ENCODE measurements at places on chromosomes 7 and 10.
A peak's percentile ranks its signal among the peaks of the same experiment; 100 is the strongest.

GRCh38 chr10:61142987-61143386 lies 199.0 kb upstream of the RHOBTB1 start:
- no peak for DNase-seq

GRCh38 chr7:44750921-44751571 lies 2.4 kb downstream of the ZMIZ2 start:
- DNase-seq: no peak

- no peak for DNase-seq
Observed at GRCh38 chr7:17071866-17072265, 190.1 kb upstream of the AGR3 start.

DNA sequence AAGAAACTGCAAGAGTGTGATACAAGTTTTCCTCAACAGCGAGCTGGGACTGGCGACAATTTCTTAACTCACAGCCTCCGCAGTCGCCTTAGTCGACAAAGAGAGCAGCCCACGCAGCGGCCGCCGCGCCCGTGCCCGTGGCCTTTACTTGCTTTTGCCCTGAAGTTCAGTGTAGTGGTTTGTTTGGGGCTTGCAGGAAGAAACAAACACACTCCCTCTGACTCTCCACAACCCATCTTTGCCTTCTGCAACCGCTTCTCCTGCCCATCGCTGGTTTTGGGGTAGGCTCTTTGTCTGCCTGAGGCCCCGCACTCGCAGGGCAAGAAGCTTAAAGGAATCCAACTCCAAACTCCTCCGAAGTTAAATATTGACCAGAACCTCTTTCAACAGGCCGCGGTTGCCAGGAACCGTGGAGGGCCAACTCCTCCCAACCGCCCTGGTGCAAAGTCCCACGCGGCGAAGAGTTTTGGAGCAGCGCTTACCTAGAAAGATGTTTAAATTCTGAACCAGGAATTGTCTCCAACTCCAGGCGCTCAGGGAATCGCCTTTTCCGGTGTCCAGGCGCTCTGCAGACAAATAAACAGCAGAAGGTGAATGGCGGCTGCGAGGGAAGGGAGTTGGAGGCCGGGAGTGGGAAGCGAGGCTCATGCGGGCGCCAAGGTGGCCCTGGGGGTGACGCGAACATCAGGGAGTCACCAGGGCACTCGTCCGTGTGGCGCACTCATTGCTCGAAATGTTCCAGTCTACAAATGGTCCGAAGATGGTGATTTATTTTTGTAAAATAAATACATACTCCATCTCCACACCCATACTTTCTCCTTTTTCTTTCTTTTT lies 8.3 kb downstream of the HOXA4 start:
- no peak for DNase-seq

DNA sequence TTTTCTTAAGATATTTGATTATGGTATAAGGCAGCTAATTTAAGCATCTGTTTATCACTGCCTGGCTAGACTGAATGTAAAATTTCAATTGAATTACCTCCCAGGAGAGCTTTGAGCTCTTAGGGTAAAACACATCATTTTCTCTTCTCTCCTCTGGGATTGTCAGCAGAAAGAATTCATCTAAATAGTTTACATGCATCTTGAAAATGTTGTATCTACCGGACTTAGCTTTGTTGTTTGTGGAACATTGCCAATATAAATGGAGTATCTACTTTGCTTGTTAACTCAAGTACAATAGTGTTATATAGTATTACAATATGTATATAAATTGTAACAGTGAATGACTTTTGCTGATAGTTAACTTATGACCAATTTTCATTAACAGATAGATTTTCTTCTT lies 73.3 kb downstream of the TAF3 start:
- DNase-seq: no peak

DNA sequence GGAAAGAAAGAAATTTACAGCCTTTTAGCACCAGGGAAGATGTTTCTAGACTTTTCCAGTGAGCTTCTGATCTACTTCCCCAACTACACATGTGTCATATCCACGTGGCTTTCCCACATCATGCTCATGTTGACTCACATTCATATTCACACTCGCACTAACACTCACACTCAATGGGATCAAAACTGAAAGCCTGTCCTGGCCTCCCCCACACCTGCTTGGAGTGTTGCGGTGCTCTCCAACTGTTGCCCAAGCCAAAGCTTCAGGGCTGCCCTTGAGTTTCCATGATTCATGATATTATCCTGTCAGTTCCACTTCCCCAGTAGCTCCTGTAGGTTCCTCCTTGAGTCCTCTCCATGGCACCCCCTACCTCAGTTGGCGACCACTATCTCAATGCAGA lies 444.4 kb downstream of the GATA3 start:
- DNase-seq: no peak

DNA sequence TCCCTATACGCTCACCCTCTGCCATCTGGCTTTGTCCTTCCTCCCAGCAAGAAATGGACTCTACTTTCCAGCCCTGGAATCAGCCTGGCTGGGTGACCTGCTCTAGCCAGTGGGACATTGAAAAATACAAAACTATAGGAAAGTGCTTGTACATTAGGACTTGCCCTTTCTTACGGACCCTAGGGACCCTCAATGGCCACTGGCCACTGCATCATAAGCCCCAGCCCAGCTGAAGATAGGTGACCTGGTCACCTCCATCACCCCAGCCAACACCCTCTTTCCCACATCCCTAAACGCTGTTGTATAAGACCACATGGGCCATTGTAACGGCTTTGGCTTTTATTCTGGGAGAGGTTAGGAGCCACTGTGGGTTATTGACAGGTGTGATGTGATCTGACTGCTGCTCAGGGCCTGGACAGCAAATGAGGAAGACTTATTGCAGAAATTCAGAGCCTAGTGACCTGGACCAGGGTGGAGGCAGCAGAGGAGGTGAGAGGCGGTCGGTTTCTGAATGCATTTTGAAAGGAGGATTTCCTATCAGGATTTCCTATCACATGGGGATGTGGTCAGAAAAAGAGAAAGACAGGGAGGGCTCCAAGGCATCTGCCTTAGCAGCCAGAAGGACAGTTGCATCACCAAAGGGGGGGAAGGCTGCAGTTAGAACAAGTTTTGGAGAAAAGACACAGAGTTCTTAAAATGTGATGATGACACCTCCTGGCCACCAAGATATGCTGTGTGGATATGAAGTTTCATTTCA lies 2.2 kb upstream of the LMBR1 start:
- no peak for DNase-seq

GRCh38 chr7:92076509-92076908 lies 57.8 kb downstream of the CYP51A1 start:
- DNase-seq: no peak

DNA sequence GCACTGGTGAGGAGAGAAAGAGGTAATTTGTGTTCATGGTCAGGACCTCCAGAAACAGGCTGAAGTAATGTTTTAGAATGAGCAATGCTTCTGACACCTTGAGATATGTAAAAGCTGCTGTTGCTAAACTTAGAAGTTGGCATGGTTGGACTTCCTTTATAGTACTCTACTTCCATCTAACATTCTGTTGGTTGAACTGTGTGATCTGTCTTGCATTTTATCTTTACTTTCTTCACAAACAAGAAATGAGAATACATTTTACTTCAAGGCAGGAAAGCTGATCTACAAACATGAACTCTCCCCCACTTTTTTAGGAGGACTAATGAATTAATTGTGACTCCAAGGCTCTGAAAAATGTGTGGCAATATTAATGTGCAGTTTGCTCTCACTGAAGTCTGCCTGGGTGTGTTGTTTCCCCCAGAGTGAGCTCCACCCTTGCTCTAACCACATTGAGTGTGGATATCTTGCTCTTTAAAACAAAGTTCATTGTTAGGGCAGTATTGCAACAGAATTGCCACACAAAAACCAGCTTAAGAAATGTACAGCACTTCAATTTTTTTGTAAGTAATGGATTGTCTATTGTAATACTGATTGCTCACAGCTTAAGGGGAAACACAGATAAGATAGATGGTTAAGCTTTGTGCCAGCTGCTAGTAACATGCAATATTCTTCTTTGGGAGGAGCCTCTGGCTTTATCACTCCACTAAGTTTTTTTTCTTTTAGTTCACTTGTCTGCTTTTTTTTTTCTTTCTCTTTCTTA lies 69.0 kb downstream of the ADD3 start:
- no peak for DNase-seq

- no peak for DNase-seq
Observed at GRCh38 chr7:2825559-2826227, 18.4 kb downstream of the GNA12 start.

DNA sequence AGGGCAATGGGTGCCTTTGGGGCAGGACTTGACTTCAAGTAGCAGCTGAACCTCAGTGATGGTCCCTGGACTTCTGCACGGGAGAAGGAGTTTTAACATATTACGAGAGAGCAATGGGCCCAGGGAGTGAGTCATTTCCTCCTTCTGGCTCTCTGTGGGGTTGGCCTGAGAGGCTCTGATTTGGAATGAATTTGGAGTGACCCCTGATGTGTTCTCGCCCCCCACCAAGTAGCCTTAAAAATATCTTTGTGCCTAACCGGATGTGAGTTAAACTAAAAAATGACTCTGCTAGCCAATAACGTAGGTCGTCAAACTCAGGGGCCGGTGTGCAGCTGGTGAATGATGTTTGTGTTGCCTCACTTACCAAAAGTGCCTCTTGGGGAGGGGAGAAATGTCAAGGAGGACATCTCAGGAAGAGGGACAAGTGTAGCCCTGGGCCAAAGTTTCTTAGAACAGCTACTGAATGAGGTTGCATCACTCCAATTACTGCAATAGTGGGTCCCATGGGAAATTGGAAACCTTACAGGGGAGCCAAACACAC lies 656.6 kb downstream of the INHBA start:
- no peak for DNase-seq

DNA sequence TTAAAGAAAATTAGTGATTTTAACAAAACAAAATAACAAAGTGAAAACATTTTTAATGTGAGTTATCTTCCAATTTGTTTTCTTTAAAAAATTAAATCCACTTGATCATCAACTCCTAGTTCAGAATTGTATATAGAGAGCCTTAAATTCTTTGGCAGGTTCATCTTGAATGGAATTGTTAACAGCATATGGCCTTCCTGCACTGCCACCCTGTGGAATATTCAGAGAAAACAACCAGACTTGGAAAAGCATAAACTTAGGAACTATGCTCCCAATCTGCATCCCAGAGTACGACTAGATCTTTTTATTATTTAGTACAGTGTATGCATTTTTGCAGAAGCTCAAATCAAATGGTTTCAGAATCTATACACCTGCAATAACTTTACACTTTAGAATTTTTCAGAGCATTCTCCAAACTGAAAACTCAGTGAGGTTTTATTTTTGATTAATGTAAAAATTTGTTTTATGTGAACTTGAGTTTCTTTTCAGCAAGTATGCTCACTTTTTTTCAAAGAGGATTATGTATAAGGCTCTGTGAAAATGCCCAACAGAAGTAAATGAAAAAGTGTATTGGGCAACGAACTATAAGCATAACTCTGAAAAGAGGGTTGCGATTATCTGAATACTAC lies 44.9 kb upstream of the ANK3 start:
- DNase-seq: no peak

DNA sequence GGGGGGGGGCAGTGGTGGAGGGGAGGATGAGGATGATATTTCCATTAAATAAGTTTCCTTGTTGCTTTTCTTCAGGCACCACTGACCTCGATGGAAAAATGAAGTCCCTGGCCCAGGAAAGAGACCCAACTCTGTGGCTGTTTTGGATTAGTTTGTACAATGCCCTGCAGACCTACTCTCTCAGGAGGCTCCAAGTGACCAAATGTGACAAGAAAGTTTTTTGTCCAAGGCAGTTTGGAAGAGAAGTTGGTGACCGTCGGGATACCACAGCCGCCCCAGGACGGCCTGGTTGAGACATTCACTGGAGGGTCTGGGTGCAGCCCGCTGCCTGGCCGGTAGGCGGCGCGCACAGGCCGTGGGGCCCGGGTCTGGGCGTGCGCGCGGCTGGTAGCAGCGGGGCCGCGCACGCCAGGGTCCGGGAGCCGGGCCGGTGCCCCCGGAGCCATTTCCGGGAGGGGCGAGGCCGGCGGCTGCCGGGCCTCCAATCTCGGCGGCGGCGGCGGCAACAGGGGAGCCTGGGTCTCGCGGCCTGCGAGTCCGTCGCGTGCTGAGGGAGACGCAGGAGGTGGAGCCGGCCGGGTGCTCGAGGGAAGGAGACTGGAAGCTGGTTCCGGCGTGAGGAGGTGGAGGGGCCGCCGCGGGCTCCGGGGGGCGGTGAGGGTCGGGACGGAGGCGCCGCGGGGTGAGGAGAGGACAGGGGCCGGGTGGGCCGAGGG lies at the start of gene SGPL1:
TSS of gene SGPL1 (plus strand) at position 445 of the 716 bp plus-strand sequence. CDS start 906 bp downstream, outside the sequence.
- DNase-seq: peak; percentile 79

- no peak for DNase-seq
Observed at GRCh38 chr7:158252837-158253669, 334.6 kb downstream of the PTPRN2 start.

Data from stimulated activated CD8-positive, alpha-beta memory T cell treated with anti-CD3 and anti-CD28 coated beads, Interleukin-7, amount 100 ng/mL, for 1 hour (primary cell).